Fibroblast of skin of scalp (primary cell): ENCODE measurements at places on chromosomes 12 and 14.
A peak's percentile ranks its signal among the peaks of the same experiment; 100 is the strongest.

- no peak for DNase-seq
Observed at GRCh38 chr14:77181603-77182437, at the start of gene TMEM63C. TSS of gene TMEM63C (plus strand) at chr14:77181798. CDS start at chr14:77218814, 37,016 bp downstream.

DNA sequence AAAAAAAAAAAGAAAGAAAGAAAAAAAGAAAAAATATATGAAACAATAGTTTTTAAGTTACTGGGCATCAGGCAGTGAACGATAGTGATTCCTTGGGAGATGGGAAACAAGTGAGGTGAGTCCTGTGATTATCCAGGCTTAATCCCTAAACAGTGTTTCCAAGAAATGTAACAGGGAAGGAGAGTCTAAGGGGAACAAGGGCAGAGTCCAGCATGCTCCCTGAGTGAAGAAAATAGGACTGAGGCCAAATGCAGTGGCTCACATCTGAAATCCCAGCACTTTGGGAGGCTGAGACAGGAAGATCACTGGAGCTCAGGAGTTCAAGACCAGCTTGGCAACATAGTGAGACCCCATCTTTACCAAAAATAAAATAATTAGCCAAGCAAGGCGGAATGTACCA is 40.7 kb downstream of the R3HDM2 start:
- DNase-seq = no peak

DNA sequence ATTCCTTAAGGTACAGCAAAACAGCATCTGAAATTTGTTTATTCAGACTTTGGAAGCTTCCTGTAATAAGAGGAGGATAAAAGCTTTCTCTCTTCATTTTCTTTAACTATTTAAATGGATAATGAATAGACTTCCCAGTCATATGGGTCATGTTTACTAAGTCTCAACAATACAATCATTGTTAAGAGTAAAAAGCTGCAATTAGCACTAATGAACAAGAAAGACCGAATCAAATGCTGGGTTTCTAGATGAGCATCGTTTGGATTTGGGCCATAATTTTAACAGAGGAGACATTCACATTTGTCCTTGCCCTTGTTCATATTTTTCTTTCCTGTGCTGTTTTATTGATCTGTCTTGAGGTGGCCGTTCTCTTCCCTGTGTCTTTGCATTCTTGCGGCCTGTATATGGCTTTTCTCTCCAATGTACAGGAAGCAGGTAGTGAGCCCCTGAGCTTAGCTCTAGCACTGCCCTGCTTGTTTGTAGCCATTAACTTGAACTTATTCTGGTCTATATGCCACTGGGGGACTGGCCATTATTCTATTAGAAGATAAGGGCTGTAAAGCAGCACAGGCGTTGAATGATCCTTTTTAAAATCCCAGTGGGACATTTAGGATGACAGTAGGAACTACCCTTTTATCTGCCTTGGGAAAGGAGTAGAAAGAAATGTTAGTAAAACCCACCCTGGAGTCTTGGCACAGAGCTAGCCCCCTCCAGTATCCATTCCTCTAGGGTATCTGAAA is 34.6 kb downstream of the ABHD12B start:
- no peak for DNase-seq

GRCh38 chr12:4031703-4032291 is 158.6 kb upstream of the PARP11 start:
- DNase-seq = no peak

DNA sequence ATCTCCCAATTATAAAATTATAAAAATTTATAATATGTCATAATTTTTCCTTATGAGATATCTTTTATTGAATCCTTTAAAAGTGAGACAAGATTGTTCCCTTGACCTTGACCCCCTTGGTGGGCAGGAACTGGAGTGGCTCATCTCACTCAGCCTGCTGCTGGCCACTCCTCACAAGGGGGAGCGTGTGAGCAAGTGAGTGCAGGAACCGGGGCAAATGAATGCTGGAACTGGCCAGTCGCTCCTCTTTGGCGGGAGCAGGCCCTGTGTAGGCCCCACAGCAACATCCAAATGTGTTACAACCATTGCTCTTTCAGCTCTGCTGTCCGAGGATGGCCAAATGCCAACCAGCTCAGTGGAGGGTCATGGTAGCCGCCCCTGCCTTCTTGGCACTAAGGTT is 178.8 kb downstream of the ETNK1 start:
- DNase-seq = peak; percentile 4

GRCh38 chr14:85293612-85294234 is 236.2 kb upstream of the FLRT2 start:
- DNase-seq = no peak

DNA sequence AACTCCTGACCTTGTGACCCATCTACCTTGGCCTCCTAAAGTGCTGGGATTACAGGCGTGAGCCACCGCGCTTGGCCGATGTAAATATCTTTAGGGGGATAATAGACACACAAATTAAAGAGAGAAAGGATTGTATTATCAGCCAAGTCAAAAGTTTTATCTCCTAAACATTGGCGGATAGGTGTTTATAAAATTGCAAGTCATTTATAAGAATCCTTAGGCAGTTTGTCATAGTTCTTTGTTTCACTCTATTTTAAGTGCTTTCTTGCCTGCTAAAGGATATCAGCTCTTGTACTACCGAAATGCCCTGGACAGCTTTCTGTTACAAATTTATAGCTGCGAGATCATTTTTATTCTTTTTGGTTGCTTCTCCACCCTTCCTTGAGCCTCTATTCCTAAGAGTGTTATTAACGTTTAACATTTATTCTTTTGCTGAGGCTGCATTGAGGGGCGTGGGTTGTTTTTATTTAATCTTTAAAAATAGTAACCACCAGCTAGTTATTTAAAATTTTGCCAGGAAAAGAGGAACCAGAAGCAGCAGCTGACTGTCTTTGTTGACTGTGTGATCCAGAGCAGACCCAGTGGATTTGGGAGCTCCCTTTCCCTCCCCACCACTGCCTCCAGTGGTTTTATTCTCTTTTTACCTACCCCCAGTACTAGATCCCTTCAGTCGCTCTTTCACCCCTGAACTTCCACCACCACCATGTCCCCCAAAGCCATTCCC is 106.4 kb downstream of the DIP2B start:
- no peak for DNase-seq

DNA sequence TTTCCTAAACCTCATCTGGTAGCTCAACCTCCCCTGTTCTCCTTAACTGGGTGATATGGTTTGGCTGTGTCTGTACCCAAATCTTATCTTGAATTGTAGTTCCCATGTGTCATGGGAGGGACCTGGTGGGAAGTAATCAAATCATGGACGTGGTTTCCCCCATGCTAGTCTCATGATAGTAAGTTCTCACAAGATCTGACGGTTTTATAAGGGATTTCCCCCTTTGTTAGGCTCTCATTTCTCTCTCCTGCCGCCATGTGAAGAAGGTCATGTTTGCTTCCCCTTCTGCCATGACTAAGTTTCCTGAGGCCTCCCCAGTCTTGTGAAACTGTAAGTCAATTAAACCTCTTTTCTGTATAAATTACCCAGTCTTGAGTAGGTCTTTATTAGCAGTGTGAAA is 19.5 kb downstream of the COX16 start:
- DNase-seq = no peak

DNA sequence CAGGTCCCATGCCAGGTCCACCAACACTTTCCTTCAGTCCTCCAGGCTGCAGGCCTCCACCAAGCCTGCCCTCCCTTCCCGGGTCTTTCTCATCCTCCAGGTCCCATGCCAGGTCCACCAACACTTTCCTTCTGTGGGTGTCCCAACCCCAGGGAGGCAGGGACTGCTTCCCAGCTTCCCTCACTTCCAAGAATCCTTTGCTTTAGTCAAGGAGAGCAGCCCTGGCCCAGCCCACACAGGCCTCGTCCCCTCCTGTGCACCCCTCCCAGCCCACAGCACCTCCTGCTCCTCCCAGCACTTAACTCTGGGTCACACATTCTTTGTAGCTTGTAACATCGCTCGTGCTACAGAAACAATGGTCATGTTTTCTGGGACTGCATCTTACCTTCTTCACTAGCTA is 72.9 kb downstream of the TESC start:
- DNase-seq = no peak

- peak; percentile 66 for DNase-seq
Observed at GRCh38 chr12:24960222-24960855, 11.4 kb upstream of the BCAT1 start.

DNA sequence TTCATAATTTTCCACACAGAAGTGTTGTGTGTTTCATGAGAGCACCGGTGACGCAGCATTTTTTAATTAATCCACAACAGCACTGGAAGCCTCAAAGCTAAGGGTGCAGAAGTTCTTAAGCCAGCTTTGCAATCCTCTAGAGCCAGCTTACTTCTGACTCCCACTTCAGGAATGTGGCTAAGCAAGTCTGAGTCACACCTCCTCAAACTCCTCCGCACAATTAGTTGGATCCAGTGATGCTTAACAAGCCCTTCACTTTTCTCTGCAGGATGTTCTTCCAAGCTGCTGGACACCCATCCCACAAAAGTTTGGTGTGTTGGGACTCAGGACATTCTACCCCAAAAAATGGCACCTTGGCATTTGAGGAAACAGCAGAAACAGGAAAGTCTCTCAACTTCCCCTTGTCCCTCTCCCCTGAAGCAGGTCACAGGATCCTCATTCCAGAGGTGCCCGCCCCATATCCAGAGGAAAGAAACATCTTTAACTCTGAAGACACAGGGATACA is 210.0 kb downstream of the PPM1H start:
- peak; percentile 99 for DNase-seq

- no peak for DNase-seq
Observed at GRCh38 chr12:45518291-45519235, 210.9 kb upstream of the ARID2 start.

GRCh38 chr14:95527387-95528002 is 7.4 kb upstream of the GLRX5 start:
- DNase-seq = peak; percentile 85

GRCh38 chr14:69909826-69910550 is 30.8 kb downstream of the SMOC1 start:
- DNase-seq = no peak

GRCh38 chr14:68566075-68566474 is 226.8 kb downstream of the ZFP36L1 start:
- DNase-seq = no peak

- DNase-seq = peak; percentile 80
Observed at GRCh38 chr12:11778713-11779685, 129.5 kb downstream of the ETV6 start.

- DNase-seq = no peak
Observed at GRCh38 chr12:27271206-27271605, 27.1 kb downstream of the STK38L start.

GRCh38 chr12:102865821-102866615 is 51.0 kb downstream of the PAH start:
- no peak for DNase-seq

GRCh38 chr14:66247662-66248193 is 238.4 kb upstream of the CCDC196 start:
- DNase-seq = peak; percentile 22

DNA sequence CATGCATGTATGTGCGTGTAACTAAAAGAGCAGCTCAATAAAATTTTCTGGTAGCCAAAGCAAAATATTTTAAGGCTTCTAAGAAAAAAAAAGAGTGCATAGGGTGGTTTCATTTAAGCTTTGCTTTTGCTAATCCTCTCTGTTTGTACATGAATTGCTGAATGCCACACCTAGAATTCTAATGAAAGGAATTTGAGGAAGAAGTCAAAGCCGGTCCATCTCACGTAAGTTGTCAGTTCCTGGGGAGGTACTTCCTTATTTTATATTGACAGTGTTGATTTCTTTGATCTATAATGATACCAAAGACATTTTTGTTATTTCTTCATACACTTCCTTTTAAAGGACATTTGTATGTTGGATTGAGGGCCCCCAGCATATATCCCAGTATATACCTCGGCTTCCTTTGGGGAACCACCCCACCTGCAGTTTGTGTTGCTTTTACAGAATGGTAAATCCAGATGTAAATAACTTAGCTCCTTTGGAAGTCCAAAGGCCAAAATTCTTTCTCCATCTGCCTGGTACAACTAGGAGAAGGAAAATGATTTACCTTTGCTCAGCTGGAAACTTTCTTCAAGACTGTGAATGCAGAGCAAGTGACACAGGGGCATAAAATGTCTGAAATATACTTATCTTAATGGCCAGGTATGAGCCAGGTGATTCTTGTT is 420.9 kb upstream of the ATP2B1 start:
- no peak for DNase-seq

GRCh38 chr14:74917646-74918081 is 5.4 kb downstream of the RPS6KL1 start:
- peak; percentile 14 for DNase-seq

DNA sequence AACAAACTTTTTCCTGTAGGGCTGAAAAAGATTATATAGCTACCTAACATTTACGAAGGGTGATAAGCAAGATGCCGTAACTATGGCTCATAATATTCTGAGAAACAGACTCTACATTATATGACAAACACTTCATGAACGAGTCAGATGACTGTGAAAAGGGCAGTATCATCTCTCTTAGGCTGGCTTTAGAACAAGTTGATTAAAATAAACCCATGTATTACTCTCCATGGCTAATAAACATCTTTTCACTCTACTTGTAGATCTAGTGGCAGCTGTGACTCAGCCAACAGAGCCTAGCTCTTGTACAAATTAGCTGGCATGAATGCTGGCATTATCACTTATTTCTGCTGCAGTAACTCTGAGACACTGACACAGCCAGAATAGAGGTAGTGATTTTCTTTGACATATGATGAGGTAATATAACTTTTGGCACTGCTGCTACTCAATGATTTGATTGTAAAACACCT is 47.1 kb downstream of the SLC2A13 start:
- no peak for DNase-seq

DNA sequence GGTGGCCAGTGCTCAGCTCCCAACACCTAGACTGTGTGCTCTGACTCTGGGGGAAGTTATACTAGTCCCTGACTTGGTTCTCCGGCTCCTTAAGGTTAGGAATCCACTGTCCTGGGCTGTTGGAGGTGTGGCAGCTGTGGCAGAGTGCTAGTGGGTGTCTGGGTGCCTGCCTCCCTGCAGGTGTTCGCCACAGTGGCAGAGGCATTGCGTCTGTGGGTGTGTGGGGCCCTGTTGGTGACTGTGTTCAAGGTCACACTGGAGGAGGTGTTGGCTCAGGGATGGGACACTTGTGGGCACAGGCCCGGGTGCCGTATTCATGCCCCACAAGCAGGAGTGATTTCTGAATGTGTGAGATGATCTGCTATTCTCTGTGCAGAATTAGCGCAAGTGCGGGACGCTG is 467.4 kb downstream of the TMEM121 start:
- no peak for DNase-seq

GRCh38 chr12:57841445-57841844 is 5.1 kb downstream of the CTDSP2 start:
- DNase-seq = no peak

DNA sequence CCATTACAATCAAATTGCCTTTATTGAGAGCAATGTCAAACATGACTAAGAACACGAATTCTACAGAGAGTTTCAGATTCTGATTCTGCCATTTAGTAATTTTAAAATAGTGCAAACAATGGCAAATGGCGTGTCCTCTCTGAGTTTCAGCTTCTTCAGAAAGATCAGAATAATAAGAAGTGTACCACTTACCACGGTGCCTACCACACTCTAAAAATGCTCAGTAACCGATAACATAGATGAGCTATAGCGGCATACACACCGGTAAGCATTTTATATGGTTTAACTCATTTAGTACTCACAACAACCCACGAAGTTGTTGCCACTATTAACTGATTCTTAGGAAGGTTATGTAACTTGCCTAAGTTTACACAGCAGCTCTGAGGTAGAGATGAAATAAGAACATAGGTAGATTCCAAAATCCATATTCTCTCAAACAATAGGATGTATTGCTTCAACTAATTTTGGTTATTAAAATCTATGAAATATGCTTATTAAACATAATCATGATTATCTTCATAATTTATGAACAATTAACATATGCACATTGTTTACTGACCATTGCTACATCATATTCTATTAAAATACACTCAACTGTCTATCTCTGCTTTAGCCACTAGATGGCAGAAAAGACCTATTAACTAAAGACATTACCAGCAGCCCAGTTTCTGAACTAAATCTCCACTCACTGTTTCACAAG is 38.3 kb downstream of the SLC6A15 start:
- DNase-seq = peak; percentile 56
